ENCODE measurements at places on chromosomes 4 and X. TPM values are rescaled to one million over a fixed set of nuclear protein-coding genes. Genes with fewer than 3 reads are reported as not detected.

Gene OPHN1
- 3.1 TPM for total RNA-seq

Gene SUPT20HL2
- total RNA-seq, result not detected

Gene LRIT3
- total RNA-seq, result not detected

Gene C4orf36
- 0.44 TPM for total RNA-seq

Gene ARX
- not detected for total RNA-seq

Gene BGN
- total RNA-seq, result 193 TPM

- DNase-seq, result no peak
Measured at GRCh38 chr4:61200187-61200915, at the start of gene ADGRL3. Gene ADGRL3 (plus strand): TSS chr4:61200326.

- DNase-seq, result peak; percentile 41
Measured at GRCh38 chrX:123803331-123803983, 56.4 kb upstream of the XIAP start.

- no peak for DNase-seq
Measured at GRCh38 chrX:101163166-101163565, 56.4 kb upstream of the DRP2 start.

GRCh38 chr4:134518574-134519217, 317.1 kb upstream of the PABPC4L start:
- DNase-seq, result no peak

DNA sequence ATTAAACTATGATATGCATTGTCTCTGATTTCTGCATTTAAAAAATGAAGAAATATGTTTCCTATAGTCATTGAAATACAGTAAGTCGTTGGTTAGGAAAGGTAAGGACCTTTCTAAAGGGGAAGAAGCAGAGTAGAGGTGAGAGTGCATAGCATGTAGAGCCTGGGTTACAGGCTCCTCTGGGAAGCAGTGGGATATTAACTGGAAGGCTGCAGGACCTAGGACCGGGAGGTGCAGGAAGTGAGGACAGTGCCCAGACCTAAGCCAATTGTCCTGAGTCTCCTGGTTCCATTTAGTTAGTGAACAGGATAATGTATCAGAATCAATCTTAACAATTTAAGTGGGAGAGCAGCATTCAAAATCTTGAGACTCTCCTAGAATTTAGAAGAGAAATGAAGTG, 237.1 kb upstream of the NUDT6 start:
- DNase-seq, result no peak

- no peak for DNase-seq
Measured at GRCh38 chr4:144734522-144734921, 88.6 kb downstream of the HHIP start.

GRCh38 chrX:2517055-2517454, 16.3 kb upstream of the DHRSX start:
- no peak for DNase-seq

DNA sequence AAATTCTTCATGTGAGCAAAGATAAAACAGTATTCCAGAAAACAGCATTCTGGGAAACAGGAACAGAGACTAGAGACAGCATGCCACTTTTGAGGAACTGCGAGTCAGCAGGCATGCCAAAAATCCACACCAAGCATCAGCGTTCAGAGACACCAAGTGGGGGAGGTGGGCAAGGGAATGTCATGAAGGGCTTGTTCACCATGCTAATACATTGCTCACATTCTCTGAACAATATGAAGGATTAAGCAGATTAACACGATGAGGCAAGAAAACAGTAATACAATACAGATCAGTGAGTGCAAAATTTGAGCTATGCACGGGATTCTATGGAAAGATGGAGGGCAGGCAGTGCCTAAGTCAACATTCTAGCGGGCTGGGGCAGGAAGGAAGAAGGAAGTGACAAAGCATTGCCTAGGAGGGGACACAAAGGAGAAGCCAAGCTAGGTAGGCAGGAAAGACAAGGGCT, 278.3 kb downstream of the FBXW7 start:
- no peak for DNase-seq

DNA sequence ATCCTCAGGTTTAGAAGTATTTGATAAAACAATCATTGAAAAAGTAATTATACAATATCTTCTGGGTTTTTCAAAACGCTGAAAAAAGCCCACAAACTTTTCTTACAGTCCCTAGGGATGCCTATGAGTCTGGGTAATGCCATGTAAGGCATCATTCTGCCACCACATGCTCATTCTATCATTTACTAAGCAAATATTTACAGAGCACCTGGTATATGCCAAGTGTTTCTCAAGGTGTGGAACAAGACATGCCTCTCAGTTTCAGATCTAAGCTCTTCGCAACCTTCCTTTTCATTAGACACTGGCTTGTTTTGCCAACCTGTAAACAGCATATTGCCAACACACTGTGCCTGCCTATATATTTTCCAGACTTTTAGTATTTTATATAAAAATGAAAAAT, 17.7 kb downstream of the MID1 start:
- DNase-seq, result no peak

GRCh38 chr4:83388313-83388676, 53.6 kb upstream of the HPSE start:
- no peak for DNase-seq

GRCh38 chr4:180665994-180666824, 1577.0 kb upstream of the TENM3 start:
- DNase-seq, result no peak
